Nephron progenitor cell (in vitro differentiated cells): ENCODE measurements at places on chromosomes 1 and 21.

DNA sequence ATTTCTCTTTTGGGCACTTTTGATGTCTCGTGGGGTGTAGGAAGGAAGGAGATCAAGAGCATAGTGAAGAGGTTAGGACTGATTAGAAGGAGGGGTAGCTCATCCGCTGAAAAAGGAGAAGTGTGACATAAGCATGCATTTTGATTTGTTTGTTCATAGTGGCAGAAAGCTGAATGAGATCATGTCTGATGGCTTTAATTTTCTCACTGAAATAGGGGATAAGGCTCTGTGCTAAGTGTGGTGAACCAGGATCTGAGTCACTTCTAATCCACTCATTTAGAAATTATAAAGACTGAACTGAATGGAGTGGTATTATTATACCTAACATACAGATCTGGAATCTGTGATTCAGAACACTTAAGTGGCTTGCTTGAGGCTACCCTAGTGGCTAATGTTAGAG, 344.5 kb downstream of the PDE4B start:
- peaks cover 3% of the 10 kb centered on the region for H3K27me3 ChIP-seq
- peaks cover 6% of the 10 kb centered on the region for H3K4me1 ChIP-seq
- no peak overlapping the region for H3K4me3 ChIP-seq
- no peaks in the 10 kb centered on the region for H3K36me3 ChIP-seq
- no peak overlapping the region for H3K27ac ChIP-seq

GRCh38 chr1:221727146-221728036, 14.5 kb downstream of the DUSP10 start:
- H3K27ac ChIP-seq = no peak overlapping the region
- H3K27me3 ChIP-seq = peaks cover 5% of the 10 kb centered on the region
- no peak overlapping the region for H3K4me3 ChIP-seq
- peaks cover 19% of the 10 kb centered on the region for H3K4me1 ChIP-seq

DNA sequence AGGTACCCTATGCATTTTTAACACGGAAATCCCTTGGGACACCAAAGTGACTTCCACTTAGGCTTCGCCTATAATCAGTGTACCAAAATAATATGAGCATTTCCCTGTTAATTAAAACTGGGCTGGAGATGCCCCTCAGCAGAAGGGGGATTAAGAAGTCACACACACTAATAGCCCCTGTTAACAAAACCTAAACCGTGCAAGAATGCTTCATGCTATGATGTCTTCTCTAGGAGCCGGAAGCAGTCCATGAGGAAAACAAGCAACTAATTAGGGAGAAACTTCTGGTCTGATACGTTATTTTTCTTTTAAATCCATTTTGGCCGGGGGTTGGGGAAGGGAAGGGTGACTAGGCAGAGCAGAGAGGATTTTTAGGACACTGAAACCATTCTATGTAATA, 123.4 kb downstream of the ESRRG start:
- DNase-seq = no peak
- peaks cover 33% of the 10 kb centered on the region for H3K4me1 ChIP-seq
- H3K27ac ChIP-seq = no peak overlapping the region
- no peaks in the 10 kb centered on the region for H3K36me3 ChIP-seq
- peak overlapping the region; percentile 67 for H3K4me3 ChIP-seq
- no peaks in the 10 kb centered on the region for H3K27me3 ChIP-seq

GRCh38 chr1:234539666-234540403, 60.9 kb upstream of the TARBP1 start:
- no peaks in the 10 kb centered on the region for H3K36me3 ChIP-seq
- no peak overlapping the region for H3K27ac ChIP-seq
- H3K4me1 ChIP-seq = peaks cover 90% of the 10 kb centered on the region
- no peak for DNase-seq
- no peak overlapping the region for H3K4me3 ChIP-seq

- peaks cover 11% of the 10 kb centered on the region for H3K4me1 ChIP-seq
- no peak overlapping the region for H3K27ac ChIP-seq
- peaks cover 5% of the 10 kb centered on the region for H3K36me3 ChIP-seq
- no peak for DNase-seq
- peaks cover 37% of the 10 kb centered on the region for H3K27me3 ChIP-seq
Observed at GRCh38 chr1:154536570-154536969, 21.9 kb downstream of the UBE2Q1 start.

- H3K27ac ChIP-seq = no peak overlapping the region
- peaks cover 35% of the 10 kb centered on the region for H3K4me1 ChIP-seq
- peaks cover 23% of the 10 kb centered on the region for H3K27me3 ChIP-seq
- no peaks in the 10 kb centered on the region for H3K36me3 ChIP-seq
- no peak for DNase-seq
- H3K4me3 ChIP-seq = no peak overlapping the region
Observed at GRCh38 chr21:42473498-42474042, 22.5 kb downstream of the RSPH1 start.

DNA sequence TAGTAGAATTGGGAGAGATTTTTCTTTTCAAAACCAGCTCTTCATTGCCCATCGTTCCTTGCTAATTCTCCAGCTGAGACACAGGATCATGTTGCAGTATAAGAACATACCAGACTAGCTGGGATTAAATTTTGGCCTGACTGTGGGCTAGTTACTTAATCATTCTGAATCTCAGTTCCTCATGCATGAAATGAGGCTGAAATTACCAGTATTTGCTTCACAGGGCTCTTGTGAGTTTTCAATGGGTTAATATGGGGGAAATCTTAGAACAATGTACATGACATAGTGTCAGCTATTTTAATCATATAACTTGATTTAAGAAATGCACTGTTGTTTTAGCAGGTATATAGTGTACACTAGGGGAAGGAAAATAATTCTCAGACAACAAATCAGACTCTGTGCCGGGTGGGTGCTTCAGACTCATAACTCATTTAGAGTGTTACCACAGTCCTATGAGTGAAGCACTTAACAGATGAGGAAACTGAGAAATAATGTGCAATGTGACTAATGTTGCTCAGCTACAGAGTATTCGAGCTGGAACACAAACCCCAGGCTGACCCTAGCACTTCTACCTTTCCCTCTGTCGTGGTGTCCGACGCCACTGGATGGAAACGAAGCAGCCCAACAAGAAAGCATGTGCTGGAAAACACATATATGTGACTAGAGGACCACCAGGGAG, 137.6 kb upstream of the SGIP1 start:
- peaks cover 5% of the 10 kb centered on the region for H3K4me1 ChIP-seq
- H3K27me3 ChIP-seq = peaks cover 8% of the 10 kb centered on the region
- no peak for DNase-seq
- no peak overlapping the region for H3K4me3 ChIP-seq
- H3K27ac ChIP-seq = no peak overlapping the region

- peaks cover 7% of the 10 kb centered on the region for H3K27me3 ChIP-seq
- peaks cover 19% of the 10 kb centered on the region for H3K36me3 ChIP-seq
- peak overlapping the region; percentile 97 for H3K27ac ChIP-seq
- no peak overlapping the region for H3K4me3 ChIP-seq
- DNase-seq = no peak
Observed at GRCh38 chr1:54272134-54272533, 72.2 kb downstream of the MRPL37 start.

DNA sequence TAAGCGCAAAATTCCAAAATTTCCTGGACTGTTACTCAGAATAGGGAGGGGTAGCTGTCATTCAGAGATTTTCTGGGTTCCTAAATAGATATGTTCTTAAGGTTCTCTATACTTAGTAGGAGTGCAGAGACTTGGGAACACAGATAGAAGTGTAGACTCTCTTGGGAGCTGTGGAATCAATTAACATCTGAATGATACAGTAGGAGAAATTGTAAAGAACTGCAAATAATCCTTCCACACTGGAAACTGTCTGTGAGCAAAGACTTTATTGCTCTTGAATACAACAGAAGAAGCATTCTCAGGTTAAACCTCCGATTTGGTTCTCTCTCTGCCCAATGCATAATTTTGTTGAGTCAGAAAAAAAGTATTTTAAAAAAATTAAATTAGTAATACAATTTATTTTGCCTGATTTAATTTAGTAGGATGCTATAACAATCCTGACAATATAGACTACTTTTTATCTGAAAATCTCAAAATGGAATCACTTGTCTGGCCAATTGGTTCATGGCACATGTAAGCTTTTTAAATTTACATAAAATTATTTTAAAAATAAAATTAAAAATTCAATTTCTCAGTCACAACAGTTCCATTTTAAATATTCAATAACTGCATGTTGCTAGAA, 1754.3 kb downstream of the PLA2G4A start:
- no peak overlapping the region for H3K27ac ChIP-seq
- H3K4me3 ChIP-seq = no peak overlapping the region
- H3K27me3 ChIP-seq = no peaks in the 10 kb centered on the region
- H3K4me1 ChIP-seq = no peaks in the 10 kb centered on the region
- no peaks in the 10 kb centered on the region for H3K36me3 ChIP-seq

- H3K27ac ChIP-seq = no peak overlapping the region
- no peak overlapping the region for H3K4me3 ChIP-seq
- no peaks in the 10 kb centered on the region for H3K4me1 ChIP-seq
- no peaks in the 10 kb centered on the region for H3K36me3 ChIP-seq
- no peak for DNase-seq
Observed at GRCh38 chr1:170360601-170361000, 171.4 kb upstream of the GORAB start.

GRCh38 chr1:99818063-99818699, 32.0 kb upstream of the AGL start:
- no peak overlapping the region for H3K4me3 ChIP-seq
- no peaks in the 10 kb centered on the region for H3K36me3 ChIP-seq
- H3K27me3 ChIP-seq = peaks cover 4% of the 10 kb centered on the region
- no peaks in the 10 kb centered on the region for H3K4me1 ChIP-seq
- no peak overlapping the region for H3K27ac ChIP-seq

GRCh38 chr1:147473733-147474049, 67.6 kb upstream of the BCL9 start:
- H3K27me3 ChIP-seq = no peaks in the 10 kb centered on the region
- DNase-seq = no peak
- H3K4me1 ChIP-seq = no peaks in the 10 kb centered on the region
- H3K4me3 ChIP-seq = no peak overlapping the region
- no peaks in the 10 kb centered on the region for H3K36me3 ChIP-seq
- H3K27ac ChIP-seq = no peak overlapping the region

DNA sequence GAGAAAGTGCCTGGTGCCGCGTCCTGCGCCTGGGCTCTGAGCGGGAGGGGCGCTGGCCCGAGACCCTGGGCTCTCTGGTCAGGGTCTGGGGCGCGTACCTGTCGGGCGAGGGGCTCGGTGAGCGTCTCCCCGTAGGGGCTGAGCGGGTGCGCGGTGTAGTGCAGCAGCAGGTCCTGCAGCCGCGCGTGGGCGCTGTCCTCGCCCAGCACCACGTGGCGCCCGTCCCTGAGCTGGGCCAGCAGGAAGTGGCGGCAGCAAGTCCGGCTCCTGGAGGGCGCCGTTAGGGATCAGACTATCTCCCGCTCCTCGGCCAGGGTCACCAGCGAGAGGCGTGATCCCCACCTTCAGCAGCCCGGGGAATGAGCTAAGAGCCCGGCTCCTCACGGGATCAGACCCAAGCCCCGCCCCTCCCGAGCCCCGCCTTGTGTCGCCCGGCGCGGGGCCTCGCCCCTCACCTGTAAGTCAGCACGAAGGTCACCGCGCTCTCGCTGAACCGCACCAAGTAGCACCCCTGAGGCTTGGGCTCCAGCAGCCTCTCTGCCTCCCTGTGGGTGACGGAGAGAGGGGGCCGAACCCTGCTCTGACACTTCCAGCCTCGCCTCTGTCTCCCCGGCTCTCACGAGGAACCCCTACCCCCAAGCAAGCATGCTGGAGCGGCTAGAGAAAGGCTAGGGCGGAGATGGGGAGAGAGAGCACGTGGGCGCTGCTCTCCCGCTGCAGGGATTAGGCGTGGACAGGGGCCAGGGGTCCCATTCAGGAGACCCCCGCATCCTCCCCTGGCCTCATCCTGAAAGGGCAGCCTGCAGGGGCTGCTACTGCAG, 2.7 kb downstream of the SH2D2A start:
- H3K27me3 ChIP-seq = peaks cover 42% of the 10 kb centered on the region
- peaks cover 66% of the 10 kb centered on the region for H3K4me1 ChIP-seq
- H3K27ac ChIP-seq = no peak overlapping the region
- peak overlapping the region; percentile 75 for H3K4me3 ChIP-seq

GRCh38 chr1:66253330-66253921, 280.5 kb upstream of the SGIP1 start:
- H3K4me1 ChIP-seq = peaks cover 15% of the 10 kb centered on the region
- no peak overlapping the region for H3K4me3 ChIP-seq
- no peak for DNase-seq
- H3K27ac ChIP-seq = no peak overlapping the region
- no peaks in the 10 kb centered on the region for H3K36me3 ChIP-seq
- no peaks in the 10 kb centered on the region for H3K27me3 ChIP-seq

GRCh38 chr1:42456754-42457089, 379 bp downstream of the PPCS start:
- peak overlapping the region; percentile 36 for H3K27ac ChIP-seq
- peaks cover 29% of the 10 kb centered on the region for H3K36me3 ChIP-seq
- H3K4me1 ChIP-seq = peaks cover 23% of the 10 kb centered on the region
- no peaks in the 10 kb centered on the region for H3K27me3 ChIP-seq
- H3K4me3 ChIP-seq = peak overlapping the region; percentile 86

DNA sequence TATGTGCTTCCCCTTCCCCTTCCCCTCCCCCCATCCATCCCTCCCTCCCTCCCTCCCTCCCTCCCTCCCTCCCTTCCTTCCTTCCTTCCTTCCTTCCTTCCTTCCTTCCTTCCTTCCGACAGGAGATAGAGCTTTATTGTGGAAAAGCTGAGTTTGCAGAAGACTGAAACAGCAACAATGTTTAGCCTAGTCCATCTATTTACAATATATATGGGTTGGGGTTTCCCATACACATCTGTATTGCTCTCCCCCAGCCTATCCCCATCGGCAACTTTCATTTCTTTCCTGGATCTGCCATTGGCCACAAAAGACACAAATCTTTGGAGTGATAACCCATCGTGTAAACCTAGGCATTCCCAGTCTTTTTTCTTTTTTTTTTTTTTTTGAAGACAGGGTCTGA, 222.3 kb downstream of the USH2A start:
- H3K27ac ChIP-seq = no peak overlapping the region
- peaks cover 3% of the 10 kb centered on the region for H3K27me3 ChIP-seq
- no peaks in the 10 kb centered on the region for H3K4me1 ChIP-seq

- H3K27me3 ChIP-seq = peaks cover 9% of the 10 kb centered on the region
- H3K4me3 ChIP-seq = no peak overlapping the region
- no peak for DNase-seq
- H3K4me1 ChIP-seq = peaks cover 29% of the 10 kb centered on the region
Observed at GRCh38 chr1:54516249-54516920, 31.6 kb upstream of the ACOT11 start.

GRCh38 chr1:108712606-108713150, at the start of gene FNDC7:
Gene FNDC7, plus strand, starts transcription at chr1:108712908. Its CDS starts 26 bp downstream, at chr1:108712934.
- no peaks in the 10 kb centered on the region for H3K4me1 ChIP-seq
- no peak within 1 kb of the TSS for H3K4me3 ChIP-seq
- H3K27me3 ChIP-seq = peaks cover 24% of the 10 kb centered on the region
- H3K27ac ChIP-seq = no peak within 1 kb of the TSS
- no peaks in the 10 kb centered on the region for H3K36me3 ChIP-seq

DNA sequence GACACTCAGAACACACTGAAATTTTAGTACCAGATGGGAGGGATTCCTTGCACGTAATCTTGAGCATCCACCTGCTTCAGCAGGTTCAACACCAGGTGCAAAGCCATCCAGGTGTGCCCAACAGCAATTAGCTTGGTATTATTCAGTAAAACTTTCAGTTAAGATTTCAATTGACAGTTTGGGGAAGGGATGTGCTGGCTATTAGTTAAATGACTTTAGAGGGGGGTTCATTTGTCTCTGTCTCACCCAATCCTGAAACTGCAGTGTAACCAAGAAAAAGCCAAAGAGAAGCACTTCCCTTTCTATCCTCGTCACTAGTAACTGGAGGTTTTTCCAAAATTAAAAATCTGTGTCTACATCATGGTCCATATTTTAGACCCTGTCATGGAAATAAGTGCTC, 90.9 kb downstream of the PIK3R3 start:
- no peak overlapping the region for H3K4me3 ChIP-seq
- DNase-seq = no peak
- peaks cover 51% of the 10 kb centered on the region for H3K36me3 ChIP-seq
